ENCODE measurements at places on chromosomes 7 and 10.

DNA sequence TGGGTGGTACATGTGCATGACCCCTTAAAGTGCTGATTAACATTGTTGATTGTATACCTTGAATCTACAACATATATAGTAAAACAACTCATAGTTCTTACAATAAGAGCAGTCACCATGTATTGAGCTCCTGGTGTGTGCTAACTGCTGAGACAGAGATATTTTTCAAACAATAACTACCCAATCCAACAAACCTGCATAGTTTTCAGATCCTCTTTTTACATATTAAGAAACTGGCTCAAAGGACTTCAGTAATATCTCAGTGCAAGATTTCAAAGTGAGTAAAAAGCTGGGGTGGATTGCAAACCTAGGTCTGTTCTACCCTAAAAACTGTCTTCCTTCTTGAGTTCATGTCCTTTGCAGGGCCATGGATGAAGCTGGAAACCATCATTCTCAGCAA, 272.2 kb downstream of the SNX13 start:
- DNase-seq: no peak

DNA sequence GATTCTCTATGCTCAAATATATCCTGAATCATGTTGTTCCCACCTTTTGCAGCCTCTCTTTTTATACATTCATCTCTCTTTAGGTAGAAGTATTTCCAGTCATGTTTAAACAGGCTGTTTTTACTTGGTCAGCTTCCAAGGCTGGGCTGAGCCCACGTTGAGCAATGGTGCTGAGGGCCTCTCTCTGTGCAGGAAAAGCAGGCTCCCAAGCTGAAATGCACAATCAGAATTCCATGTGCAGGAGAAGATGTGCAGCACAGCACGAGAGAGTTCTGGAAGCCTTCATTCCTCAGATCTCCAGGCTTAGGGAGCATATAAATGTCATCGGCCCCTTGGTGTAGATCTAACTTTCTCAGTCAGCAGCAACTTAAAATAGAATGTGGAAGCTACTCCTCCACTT, 588.5 kb downstream of the TNS3 start:
- no peak for DNase-seq

- DNase-seq: no peak
These were observed 22.8 kb downstream of the HIBADH start for GRCh38 chr7:27639851-27640250.

DNA sequence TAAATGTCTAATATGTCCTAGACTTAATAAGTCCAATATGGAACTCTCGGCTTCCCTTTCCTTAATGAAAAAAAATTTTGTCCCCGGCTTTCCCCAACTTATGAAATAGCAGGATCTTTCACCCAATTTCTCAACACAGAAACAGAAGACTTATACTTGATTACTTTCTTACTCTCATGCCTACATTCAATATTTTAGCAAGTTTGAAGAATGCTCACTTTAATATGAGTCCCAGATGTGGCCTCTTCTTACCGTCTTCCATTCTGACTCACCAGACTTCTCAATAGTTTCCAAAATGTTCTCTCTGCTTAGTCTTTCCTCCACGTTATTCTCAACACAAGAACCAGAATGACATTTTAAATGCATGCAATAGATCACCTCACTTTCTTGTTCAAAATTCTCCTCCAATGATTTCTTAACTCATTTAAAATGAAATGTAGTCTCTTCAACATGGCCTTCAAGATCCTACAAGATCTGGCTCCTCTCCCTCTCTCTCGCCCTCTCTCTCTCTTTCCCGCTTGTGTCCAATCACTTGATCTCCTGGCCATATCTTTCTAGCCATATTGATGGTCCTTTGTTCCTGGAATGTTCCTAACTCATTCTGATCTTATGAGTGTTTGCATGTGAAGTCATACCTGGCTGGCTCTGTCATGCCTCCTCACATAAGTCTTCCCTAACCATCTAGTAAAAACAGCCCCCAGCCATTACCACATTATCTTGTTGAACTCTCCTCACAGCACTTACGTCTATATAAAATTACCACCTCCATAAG, 119.7 kb upstream of the FAM3C start:
- DNase-seq: no peak

DNA sequence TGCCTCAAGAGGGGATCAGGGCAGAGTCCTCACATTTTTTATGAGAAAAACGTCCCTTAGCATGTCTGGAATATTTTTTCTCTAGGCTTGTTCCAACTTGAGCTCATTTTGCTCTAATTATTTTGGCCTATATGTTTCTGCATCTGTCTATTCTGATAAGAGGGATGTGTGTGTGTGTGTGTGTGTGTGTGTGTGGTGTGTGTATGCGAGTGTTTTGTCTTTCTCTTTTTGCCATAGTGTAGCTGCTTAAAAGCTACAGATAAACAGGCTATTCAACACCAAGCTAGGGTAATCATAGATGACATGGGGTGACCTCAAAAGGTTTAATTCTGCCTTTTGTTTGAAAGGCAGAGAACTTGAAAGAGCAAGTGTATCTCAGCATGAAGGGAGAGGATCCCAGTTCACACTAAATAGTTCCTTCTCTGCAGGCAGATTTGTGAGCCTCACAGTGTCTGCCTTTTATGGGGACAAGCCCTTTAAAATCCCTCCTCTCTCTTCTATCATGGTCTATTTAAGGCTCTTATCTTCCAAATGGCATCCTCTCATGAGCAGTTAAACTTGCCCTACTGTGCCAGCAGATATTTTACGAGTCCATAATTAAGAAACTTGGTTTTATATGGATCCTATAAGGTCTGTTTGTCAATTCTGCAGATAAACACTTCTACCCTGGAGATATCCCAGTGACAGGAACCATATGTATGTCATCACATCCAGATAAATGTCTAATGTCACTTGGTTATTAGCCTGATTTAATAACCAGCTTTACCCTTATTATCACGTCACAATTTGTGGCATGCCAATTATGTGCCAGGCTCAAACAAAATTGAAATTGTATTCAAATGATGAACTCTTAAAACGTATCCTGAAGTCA, 202.9 kb upstream of the MTPN start:
- DNase-seq: no peak

- no peak for DNase-seq
These were observed 578.1 kb downstream of the LRMDA start for GRCh38 chr10:76009531-76009930.

- DNase-seq: no peak
These were observed 9.8 kb upstream of the LAMB1 start for GRCh38 chr7:108012499-108013430.

DNA sequence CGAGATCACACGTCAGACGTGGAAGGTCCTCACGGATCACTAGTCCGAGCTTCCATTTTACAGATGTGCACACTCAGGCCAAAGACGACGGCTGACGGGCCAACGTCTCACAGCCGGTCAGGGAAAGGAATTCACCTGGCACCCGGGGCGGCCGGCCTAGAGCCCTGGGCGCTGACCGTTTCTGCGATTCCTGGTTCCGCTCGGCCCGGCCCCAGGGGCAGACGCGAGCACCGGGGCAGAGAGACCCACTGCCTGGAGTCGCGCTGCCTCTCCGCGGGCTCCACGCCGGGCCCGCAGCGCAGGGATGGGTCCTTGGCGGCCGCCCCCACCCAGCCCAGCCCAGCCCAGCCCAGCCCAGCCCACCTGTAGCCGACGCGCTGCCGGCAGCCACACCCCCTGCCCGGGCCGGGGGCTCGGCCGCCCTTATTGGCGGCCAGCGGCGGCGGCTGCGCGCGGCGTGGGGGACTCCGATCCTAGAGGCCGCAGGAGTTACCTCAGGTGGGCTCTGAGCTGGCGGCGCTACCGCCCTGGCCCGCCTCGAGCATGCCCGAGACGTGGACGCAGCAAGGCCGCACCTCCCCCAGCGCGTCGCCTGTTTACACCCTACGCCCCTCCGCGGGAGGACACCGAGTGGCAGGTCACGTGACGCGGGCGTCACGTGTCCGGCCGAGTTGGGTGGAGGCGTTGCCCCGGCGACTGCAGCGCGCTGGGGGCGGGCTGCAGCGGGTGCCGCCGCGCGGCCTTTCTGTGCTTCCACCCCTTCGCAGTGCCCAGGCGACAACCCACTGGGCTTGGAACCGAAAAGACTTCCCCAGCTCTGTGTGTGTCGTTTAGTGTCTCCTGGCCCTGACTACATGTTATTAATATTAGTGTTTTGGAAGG, 78.1 kb downstream of the ZFAND4 start:
- peak; percentile 94 for DNase-seq

- DNase-seq: no peak
These were observed 16.7 kb downstream of the POR start for GRCh38 chr7:75931680-75932079.

DNA sequence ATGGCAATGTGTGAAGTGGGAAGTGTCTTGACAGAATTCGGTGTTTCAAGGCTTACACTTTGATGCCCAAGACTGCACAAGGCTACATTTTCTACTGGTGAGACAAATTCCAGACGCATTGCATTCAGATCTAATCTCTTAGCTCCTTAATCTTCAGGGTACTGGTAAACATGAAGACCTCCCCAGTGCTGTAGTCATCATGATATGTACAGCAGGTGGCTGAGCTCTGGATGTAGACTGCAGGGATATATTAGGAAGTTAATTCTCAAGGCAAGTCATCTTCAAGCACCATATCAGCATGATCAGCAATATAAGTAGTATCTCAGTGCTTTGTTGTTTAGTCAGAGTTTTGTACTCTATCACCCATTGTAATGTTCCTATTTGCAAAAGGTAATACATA, 61.8 kb downstream of the IKZF1 start:
- no peak for DNase-seq

GRCh38 chr10:49113741-49114141, 1.6 kb downstream of the VSTM4 start:
- DNase-seq: no peak

GRCh38 chr7:78081888-78082287, 283.3 kb downstream of the PHTF2 start:
- DNase-seq: no peak

DNA sequence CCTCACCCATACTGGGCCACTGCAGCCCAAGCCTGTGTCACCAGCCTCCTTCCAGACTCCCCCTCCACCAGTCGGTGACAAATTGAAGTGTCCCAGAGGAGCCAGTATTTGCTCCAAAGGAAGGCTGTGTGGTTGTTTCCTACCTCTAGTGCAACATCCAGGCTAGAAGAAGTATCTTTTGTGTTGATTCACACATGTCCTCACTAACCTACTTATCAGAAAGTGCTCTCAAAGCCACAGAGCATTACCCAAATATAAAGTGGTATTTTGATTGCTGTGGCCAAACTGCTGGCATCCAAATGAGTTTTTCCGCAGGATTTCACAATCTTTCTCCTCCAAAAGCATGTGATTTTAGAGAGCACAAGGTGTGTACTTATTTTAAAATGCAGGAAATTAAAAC, 134.8 kb downstream of the CUL2 start:
- DNase-seq: no peak

GRCh38 chr10:33861016-33861704, 526.7 kb upstream of the NRP1 start:
- no peak for DNase-seq

DNA sequence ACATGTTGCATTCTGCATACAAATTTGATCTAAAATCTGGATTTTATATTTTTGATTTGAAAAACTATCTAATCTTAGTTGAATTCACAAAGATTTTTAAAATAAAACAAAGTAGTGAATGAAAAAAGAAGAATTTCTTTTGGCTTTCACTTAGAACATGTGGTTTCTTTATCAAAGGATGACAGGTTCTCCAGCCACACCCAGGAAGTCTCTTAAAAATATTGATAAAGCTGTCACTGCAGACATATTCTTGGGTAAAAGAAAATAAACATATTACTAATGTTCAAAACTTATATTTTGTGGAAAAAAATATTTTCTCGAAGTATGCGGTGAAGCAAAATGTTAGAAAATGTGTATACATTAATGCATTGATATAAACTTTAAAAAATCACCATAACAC, 44.3 kb downstream of the ARL4A start:
- no peak for DNase-seq

- DNase-seq: no peak
These were observed 22.4 kb downstream of the PPP1R3C start for GRCh38 chr10:91610444-91610843.

DNA sequence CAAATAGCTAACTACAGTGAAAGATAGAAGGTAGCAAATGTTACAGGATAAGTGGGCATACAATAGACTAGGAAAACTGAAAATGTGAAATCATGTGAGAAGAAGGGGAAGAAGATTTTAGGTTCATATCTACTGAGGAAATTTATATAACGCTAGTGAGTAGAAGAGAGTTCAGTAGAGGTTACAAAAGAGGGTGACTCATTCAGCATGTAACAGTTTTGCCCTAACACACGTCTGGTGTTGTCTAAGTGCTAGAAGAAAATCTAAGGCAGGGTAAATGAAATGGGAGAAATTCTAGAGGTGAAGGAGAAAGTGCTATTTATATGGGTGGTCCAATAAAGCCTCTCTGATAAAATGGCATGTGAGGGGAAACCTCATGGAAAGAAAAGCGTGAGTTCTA, 731.4 kb upstream of the POT1 start:
- DNase-seq: no peak

- no peak for DNase-seq
These were observed 70.5 kb downstream of the SEMA3A start for GRCh38 chr7:84123965-84124547.

DNA sequence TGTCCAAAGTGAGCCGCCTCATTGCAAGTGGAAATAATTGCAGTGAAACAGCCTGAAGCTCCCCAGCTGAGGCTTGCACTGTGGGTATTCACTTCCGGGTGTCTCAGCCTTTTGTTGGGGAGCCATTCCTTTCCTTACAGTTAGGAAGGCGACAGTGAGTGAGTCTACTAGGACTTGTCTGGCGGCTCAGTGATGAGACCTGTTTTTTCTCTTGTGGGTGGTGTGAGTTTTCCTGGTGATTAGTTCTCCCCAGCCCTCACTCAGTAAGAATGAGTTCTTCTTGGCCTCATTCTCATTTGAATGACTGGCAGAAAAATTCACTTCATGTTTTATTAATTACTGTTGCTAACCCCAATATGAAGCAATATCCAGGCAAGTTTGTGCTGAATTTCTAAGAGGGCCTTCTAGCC, 2.6 kb downstream of the PGAM1 start:
- DNase-seq: no peak

- no peak for DNase-seq
These were observed 5.4 kb upstream of the CYREN start for GRCh38 chr7:135175931-135176330.

DNA sequence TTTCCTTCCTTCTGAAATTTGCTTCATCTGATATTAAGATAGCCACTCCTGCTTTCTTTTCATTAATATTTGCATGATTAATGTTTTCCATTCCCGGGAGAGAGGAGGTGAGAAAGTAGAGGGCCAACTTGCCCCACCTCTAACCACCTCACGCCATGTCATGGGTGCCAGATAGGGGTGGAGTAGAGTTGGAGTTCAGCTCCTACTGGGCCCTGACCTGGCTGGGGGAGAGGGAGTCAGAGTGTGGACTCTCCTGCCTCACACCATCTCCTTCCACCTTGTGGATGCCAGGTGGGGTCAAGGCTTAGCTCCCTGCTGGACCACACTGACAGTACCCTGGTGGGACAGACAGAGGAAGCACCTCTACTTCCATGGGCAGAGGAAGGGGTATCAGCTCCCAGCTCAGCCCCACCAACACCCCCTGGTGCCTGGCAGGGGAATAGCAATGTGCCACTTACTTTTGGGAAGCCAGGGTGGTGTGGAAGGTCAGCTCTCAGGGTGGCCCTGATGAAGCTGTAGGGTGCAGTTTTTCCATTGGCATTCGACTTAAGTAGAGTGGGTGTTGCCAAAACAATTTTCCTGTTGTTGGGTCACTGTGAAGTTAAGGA, 28.0 kb downstream of the CHST12 start:
- no peak for DNase-seq
